ENCODE measurements at places on chromosomes 1 and 21.

GRCh38 chr1:10031461-10031860, 1.3 kb upstream of the UBE4B start:
- DNase-seq, result no peak

- DNase-seq, result no peak
Observed at GRCh38 chr1:88985032-88985431, 7.4 kb downstream of the KYAT3 start.

GRCh38 chr1:200265104-200265503, 144.7 kb downstream of the ZNF281 start:
- DNase-seq, result no peak

GRCh38 chr1:225933072-225933471, 7.9 kb downstream of the LEFTY2 start:
- no peak for DNase-seq

- DNase-seq, result no peak
Observed at GRCh38 chr21:33132054-33132453, 62.1 kb downstream of the OLIG1 start.
